ENCODE measurements at places on chromosomes 1 and 21.

DNA sequence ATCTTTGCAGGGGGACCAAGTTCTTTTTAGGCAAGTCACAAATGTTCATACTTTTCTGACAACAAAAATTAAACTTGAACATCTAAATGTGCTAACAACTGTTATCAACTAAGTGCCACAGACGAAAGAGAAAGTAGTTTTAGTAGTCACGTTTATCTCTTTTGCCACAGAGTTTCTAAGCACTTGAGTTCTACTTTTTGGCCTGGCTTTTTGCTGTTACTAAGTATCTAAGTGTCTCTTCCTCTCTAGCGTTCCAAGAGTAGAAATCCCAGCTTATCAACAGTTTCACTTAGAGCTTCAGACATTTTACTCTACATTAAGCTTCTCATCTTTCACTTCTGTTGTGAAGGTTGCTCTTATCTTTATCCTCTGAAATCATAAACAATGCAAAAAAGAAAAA, 34.2 kb downstream of the GATAD2B start:
- no peak for DNase-seq

DNA sequence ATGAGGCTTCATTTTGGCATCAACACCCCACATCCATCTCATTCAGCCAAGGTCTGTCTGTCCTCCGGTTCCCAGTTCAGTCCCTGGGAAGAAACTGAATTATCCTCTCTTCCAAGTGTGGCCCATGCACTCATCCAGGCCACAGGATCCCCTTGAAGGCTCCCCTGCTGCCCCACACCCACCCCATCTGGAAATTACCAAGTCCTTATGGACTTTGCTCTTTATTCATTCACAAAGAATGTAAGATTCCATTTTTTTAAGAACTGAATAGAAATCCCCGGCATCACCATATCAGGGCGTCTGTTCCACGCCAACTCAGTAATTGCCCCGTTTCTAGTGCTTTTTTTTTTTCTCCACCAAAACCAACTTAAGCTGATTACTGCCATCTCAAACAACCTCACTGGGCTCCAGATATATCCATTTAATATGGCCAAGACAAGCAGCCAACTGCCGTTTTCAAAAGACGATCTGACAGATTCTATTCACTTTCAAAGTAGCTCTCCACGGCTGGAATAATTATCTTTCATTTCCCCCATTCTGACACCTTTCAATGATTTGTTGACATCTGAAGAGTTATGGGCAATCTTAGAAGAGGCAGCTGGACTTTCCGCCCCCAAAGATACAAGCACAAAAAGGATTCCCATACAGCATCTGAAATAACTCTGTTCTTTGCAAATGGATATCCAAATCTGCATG, 55.9 kb downstream of the OLIG1 start:
- no peak for DNase-seq

- no peak for DNase-seq
These were observed 316.9 kb upstream of the ADGRL4 start for GRCh38 chr1:79323239-79324025.

GRCh38 chr1:7930645-7931445, 9.8 kb downstream of the TNFRSF9 start:
- DNase-seq = no peak

DNA sequence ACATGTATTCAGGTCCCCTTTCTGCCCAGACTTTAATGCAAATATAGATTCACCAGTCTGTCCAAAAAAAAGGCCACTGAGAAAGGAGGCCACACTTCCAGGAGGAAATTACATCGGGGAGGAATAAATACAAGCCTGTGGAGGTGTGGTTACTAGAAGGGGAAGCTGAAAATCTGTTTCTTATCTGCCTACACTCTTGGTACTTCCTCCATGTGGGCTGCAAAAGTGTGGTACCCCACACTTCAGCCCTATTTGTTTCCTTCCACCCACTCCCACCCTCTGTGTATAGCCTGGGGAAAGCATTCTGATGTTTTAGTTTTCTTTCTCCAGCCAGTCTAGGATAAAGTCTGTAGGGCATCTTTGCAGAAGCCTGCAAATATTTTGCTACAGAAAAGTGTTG, 38.4 kb downstream of the UTP25 start:
- no peak for DNase-seq

- DNase-seq = no peak
These were observed 350.0 kb downstream of the SIPA1L2 start for GRCh38 chr1:232279909-232280400.

- no peak for DNase-seq
These were observed 1.4 kb downstream of the MMEL1 start for GRCh38 chr1:2631136-2632050.

DNA sequence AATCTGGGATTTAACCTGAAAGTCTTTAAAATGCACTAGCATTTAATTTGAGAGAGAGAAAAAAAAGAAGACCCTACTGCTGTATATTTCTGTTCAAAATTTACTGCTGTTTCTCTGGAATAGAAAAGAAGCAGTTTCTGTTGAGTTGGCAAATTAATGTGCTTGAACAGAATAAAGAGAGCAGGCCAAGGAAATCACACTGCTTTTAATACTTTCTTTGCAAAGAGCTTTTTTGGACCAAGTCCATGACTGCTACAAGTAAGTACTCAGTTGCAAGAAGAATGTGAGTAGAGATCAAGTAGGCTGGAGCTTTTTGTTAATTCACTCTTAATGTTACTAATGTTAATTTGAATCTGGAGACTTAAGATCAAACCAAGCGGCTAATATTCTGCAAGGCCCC, 336.2 kb upstream of the SGIP1 start:
- DNase-seq = no peak

- DNase-seq = no peak
These were observed 7.1 kb upstream of the GPX7 start for GRCh38 chr1:52595061-52595460.

DNA sequence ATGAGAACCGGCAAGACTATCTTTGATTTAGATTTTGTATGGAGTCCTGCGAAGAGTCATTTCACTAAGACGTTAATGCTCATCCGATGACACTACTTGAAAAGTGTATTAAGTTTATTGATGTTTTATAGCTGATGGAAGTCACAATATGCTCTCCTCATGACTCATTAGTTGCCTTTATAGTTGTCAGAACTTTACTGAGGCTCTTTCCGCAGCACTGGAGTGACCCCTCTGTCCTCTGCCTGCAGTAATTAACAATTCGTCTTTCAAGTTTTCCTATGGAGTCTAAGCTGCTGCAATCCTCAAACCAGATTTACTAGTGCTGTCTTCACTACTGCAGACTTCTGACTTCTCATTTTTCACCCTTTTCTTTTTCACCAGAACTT, 853 bp downstream of the USP16 start:
- DNase-seq = no peak

GRCh38 chr1:150165622-150166612, 16.2 kb downstream of the PLEKHO1 start:
- DNase-seq = no peak

DNA sequence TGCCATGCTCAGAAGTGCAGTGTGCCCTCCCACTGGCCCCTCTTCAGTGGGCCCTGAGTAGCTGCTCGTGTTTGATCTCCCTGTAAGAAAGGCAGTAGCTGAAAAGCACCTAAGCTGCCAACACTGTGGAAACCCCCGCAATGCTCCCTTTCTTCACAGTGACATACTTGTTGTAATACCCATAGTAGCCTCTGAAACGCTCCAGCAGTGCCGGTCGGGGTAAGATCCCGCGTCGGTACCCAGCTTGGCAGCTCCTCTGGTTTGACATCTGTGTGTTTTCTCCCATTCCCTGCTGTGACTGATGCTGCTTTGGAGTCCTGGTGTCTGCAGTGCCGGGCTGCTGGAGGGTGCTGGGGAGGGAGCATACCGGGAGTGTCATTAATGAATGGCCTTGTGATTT, 3.6 kb downstream of the CHAF1B start:
- DNase-seq = no peak

- DNase-seq = no peak
These were observed 355.2 kb downstream of the SMYD3 start for GRCh38 chr1:246151796-246152434.

- no peak for DNase-seq
These were observed 175.5 kb upstream of the NCAM2 start for GRCh38 chr21:20822666-20823065.

GRCh38 chr1:15751717-15752116, 6.9 kb upstream of the FBLIM1 start:
- no peak for DNase-seq

DNA sequence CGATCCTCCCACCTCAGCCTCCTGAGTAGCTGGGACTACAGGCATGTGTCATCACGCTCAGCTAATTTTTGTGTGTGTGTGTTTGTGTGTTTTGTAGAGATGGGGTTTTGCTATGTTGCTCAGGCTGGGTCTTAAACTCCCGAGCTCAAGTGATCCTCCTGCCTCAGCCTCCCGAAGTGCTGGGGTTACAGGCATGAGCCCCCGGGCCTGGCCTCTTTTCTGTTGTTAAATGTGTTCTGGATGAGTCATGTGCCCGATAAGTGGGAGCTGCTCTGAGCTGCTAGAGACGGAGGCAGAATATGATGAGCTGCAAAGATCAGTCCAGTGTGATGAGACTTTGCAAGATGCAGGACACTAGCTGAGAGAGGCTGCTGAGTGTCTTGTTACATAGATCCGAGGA, 75.5 kb downstream of the VPS13D start:
- DNase-seq = no peak

- no peak for DNase-seq
These were observed 588.3 kb upstream of the PBX1 start for GRCh38 chr1:163970699-163971098.

DNA sequence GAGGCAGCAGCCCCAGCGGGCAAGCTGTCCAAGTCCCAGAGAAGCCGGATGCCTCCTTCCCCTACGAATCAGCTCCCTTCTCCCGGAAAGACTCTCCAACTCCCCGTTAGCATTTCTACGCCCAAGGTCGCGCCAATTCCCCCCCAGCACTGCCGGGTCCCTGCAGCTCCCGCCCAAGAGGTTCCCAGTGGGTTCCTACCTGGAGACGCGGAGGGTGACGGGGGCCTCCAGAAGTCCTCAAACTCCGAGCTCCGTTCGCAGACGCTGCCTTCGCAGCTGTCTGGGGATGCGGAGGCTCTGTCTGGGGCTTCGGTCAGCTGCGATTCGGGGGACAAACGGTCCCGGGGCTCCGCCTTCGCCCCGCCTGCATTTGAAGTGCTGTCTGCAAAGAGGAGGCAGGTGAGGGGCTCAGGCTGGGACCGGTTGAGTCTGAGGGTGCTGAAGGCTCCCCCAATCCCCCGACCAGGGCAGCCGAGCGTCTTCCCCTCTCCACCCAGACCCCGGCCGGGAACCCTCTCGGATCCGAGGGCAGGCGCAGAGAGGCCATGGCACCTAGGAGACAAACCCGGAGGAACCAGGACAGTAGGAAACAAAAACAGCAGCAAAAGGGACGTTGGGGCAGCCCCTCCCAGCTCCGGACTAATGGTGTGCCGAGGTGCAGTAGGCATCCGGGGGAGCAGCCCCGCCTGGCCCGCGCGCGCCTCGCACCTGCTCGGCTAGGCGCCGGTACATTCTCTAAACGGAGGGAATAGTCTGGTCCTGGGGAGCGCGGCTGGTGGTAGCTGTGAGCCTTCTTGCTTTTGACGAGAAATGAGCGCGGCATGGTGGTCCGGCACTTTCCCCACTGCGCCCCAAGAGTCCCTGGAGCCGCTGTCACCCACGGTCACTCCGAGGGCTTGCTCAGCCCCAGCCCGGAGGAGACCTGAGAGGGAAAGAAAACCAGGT, 3.8 kb downstream of the GFI1 start:
- no peak for DNase-seq

- DNase-seq = no peak
These were observed 33.0 kb upstream of the ADARB1 start for GRCh38 chr21:45041351-45041805.

DNA sequence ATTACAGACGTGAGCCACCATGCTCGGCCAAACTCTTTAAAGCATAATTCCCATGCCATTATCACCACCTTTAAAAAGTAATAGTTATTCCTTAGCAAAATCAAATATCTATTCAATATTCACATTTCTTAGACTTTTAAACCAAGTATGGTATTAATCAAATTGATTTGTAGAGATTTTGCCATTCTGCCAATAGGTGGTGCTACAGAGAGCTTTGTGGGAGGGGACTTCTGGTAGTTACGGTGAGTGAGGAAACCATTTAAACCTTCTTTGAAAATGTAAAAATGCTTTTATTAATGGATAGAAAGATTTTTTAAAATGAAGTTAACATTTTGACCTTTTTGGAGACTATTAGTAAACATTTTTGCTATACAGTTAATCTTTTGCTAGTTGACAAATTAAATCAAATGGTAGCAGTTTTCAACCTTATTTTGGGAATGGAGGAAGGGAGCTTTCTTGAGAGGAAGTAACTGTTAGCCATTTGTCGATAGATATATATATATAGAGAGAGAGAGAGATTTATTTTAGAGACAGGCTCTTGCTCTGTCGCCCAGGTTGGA, 19.3 kb downstream of the IARS2 start:
- no peak for DNase-seq

GRCh38 chr21:36877741-36878140, 88.7 kb downstream of the HLCS start:
- DNase-seq = no peak

GRCh38 chr1:165862448-165862847, 35.0 kb downstream of the UCK2 start:
- no peak for DNase-seq

- DNase-seq = no peak
These were observed 126.1 kb downstream of the PPIAL4G start for GRCh38 chr1:148357037-148357436.

GRCh38 chr1:178310685-178311105, 186.1 kb downstream of the CLEC20A start:
- DNase-seq = no peak

GRCh38 chr21:31502537-31503143, 156.9 kb upstream of the SOD1 start:
- no peak for DNase-seq

GRCh38 chr1:65424573-65424889, 4.1 kb downstream of the LEPR start:
- no peak for DNase-seq

DNA sequence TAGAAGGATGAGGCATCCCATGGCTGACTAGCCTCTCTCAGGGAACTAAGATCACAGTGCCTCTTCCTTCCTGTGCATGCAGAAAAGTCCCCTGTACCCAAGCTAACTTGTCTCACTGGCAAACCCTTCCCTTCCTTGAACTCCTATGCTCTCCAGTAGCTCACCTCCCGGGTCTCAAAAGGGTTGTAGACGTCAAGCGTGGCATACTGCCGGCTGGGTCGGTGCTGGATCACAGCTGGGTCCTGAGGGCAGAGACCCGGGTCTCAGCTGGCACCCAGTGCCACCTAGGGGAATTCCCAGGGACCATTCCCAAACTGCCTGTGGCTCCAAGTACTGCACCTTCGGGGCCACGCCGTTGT, 688 bp downstream of the SCAMP3 start:
- DNase-seq = no peak
